ENCODE measurements at places on chromosomes 4 and X.

DNA sequence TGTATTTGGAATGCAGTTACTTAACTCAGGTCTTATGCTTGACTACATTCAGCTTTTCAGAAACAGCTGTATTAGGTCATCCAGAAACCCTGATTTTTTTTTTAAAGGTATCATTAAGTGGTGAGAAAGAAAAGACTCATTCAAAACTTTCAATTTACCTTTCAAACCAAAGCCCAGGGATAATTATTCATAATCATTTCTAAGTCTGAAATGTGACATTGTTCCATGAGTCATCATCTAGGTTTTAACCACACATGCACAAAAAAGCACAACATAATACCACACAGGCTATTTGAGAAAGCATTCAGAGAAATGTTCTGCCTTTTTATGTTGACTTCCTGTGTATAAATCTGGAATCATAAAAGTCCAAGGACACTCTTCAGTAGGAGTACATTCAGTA lies 288.2 kb downstream of the IL1RAPL2 start:
- peak; percentile 55 for DNase-seq

DNA sequence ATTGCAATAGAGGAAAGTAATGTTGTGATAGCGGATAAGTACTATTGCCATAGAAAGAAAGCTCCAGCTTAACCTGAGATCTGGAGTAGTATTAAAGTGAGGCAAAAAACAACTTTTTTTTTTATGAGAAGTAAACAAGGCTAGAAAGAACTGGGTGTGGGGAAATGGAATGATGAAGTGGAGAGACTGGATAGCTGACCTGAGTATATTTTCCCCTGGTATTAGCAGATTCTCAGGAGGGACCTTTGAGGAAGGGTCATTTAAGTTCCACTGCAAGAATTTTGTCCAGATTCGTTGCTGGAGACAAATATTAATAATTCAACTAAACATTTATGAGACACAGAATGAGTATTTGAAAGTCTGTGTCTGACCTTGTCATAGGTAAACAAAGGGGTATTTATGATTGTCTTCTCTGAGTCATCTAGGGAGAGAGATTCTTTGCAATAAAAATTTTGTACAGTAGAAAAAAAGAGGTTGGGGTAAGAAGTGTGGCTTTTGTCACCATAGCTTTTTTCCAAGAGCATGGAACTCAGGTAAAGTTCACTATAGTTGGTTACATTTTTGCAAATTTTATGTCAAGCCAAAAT lies 2095.9 kb downstream of the ARAP2 start:
- DNase-seq, result no peak

DNA sequence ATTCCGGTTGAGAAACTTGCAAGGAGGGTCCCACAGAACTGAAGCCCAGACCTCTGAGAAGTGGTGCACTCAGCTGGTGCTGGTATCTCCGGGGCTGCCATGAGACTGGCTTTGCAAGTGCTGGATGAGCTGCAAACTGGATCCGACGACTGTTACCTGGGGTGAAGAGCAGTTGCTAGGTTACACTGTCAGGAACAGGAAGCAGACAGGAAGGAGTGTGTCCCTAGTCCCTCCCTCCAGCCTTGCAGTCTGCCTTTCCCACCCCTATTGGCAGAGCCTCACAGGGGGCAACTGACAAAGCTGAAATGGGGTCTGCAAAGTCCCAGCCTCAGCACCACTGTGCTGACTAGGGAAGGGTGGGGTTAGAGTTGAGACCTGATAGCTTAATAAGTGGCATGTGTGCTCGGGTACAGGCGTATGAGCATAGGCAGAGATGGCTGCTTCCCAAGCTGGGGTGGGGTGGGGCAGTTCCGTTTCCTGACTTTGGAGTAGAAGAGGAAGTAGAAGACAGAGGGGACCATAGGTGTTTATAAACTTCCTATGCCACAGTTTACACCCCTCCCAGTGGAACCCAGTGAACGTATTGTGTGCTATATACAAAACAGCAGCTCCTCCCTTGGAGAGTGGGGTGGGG lies 18.0 kb downstream of the PPEF1 start:
- no peak for DNase-seq

- no peak for DNase-seq
Observed at GRCh38 chrX:39677585-39677977, 420.2 kb downstream of the BCOR start.

GRCh38 chr4:109072595-109072994 lies 229.9 kb downstream of the COL25A1 start:
- DNase-seq, result no peak

DNA sequence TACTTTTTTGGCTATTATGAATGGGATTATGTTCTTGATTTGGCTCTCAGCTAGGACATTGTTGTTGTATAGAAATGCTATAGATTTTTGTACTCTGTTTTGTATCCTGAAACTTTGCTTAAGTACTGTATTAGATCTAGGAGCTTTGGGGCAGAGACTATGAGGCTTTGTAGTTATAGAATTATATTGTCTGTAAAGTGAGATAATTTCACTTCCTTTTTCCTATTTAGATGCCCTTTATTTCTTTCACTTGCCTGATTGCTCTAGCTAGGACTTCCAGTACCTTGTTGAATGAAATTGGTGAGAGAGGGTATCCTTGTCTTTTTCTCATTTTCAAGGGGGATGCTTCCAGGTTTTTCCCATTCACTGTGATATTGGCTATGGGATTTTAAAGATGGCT lies 28.1 kb downstream of the ADAM29 start:
- DNase-seq, result no peak

DNA sequence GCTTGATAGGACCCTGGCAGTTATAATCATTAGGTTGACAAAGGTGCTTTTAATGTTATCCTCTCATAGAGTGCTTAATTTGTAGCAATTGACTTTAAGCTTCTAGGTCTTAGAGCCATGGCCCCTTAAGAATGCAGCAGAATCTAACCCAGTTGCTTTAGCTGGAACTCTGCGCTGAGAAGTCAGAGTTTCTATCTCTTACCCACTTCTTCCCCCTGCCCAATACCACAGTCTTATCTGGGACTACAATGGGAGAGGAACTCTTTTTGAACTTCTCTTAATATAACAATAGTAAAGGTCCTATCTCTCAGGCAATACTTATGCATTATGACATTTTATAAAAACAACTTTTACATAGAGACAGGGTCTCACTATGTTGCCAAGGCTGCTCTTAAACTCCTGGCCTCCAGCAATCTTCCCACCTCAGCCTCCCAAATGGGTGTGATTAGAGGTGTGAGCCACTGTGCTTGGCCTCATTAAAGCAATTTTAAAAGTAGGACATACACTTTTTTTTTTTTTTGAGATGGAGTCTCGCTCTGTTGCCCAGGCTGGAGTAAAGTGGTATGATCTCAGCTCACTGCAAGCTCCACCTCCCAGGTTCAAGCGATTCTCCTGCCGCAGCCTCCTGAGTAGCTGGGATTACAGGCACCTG lies 1.8 kb downstream of the TLR10 start:
- DNase-seq, result no peak

- peak; percentile 93 for DNase-seq
Observed at GRCh38 chr4:2745981-2746806, 9.9 kb downstream of the TNIP2 start.

DNA sequence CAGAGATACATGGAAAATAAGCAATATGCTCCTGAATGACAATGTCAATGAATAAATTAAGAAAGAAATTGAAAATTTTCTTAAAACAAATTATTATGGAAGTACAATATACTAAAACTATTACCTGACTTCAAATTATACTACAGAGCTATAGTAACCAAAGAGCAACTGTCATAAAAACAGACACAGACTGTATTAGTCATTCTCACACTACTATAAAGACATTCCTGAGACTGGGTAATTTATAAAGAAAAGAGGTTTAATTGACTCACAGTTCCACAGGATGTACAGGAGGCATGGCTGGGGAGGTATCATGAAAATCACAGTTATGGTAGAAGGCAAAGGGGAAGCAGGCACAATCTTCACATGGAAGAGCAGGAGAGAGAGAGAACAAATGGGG lies 60.0 kb upstream of the CYSLTR1 start:
- DNase-seq, result no peak

DNA sequence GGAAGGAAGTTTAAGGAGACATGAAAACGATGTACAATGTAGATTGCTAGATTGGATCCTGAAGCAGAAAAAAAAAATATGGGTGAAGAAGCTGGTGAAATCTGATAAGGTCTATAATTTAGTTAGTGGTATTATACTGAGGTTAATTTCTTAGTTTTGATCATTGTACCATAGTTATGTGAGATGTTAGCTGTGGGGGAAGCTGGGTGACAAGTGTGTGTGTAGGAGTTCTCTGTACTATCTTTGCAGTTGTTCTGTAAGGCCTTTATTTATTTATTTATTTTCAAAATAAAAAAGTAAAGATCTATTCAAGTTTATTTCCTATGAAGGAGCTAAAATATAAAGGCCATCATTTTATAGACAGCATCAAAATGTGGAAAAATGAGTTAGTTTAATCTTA lies 12.5 kb upstream of the EXOC1 start:
- DNase-seq, result no peak

- DNase-seq, result peak; percentile 22
Observed at GRCh38 chr4:122612540-122612939, 8.3 kb downstream of the IL21 start.

- no peak for DNase-seq
Observed at GRCh38 chr4:122810669-122811068, 16.0 kb upstream of the FGF2 start.

DNA sequence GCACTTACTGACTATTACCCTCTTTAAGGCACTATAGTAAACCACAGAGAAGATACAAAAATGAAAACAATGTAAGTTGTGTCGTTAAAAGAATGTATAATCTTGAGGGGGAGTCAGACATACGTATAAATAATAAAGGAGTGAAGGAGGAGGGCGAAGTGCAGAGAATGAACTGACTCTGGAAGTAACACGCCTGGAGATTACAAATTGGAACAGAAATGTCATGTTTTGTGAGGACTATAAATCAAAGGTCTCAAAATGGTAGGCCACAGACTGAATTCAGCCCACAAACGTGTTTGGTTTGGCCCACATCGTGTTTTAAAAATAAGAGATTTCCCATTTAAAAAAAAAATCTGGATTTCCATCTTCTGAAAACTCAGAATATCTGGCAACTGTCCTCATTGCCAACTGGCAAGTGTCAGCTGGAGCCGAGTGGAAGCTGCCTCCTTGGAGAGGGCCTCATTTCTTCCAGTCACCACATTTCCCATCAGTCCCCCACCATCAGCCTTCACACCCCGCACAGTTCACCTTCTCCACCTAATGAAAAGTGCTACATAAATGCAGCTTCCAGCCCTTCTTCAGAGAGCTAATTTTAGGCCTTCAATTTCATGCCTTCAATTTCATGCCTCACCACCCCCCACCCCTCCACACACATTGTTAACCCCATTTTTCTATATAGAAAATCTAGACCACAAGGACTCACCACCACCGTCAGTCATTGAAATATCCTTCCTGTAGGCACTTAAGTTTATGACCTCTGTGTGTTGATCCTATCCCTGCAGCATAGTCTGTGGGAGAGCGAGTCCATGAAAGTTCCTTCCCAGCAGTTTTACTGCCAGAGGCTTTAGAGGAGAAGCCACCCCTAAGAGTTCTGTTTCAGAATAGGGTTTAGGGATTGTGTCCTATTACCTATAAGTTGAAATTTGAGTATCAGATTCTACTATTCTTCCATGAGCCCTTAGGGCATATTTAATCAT lies 32.0 kb upstream of the COL25A1 start:
- no peak for DNase-seq

DNA sequence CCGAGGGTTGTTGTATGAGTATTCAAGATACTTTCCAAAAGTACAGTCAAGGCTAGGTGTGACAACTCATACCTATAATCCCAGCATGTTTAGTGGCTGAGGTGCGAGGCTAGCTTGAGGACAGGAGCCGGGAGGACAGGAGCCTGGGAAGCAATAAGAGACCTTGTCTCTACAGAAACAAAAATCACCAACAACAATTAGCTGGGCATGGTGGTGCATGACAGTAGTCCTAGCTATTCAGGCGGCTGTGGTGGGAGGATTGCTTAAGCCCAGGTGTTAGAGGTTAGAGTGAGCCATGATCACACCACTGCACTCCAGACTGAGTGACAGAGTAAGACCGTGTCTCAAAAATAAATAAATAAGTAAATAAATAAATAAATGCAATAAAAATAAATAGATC lies 91.6 kb downstream of the TLL1 start:
- no peak for DNase-seq

- DNase-seq, result peak; percentile 81
Observed at GRCh38 chr4:165738571-165738970, 134.5 kb upstream of the TLL1 start.

- DNase-seq, result no peak
Observed at GRCh38 chr4:185862340-185862739, 50.3 kb upstream of the SORBS2 start.

DNA sequence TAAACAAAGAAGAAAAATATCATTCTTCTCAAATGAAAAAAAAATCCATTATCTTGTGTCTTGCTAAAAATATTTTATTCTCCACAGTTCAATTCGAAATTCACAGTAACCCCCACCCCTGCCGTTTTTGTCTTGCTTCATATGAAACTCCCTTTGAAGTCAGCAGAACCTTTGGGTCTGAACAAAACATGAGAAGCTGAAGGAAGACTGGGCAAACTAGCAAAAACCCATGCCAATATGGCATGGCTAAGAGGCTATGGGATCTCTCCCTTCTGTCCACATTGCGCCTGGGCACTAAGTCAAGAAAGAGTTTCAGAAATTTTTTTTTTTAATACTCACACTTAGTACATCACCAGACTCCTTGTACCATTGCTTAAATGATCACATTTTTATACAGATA lies 136.0 kb upstream of the SMIM31 start:
- no peak for DNase-seq

DNA sequence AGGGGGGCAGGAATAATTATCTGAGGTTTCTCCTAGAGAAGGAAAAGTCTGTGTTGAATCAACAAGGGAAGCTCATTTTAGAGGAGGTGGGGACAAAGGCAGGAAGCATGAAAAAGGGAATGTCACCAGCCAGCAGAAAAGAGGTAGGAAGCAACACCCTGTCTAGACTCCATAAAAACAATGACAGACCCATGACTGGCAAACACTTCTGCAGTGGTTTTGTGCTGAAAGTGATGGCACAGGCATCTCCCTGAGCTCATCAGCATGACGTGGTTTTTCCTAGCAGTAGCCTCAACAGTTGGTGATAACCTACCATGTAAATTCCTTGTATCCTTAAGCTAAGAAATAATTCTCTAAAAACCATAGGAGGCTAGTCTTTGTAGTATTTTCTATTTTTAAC lies 110.7 kb upstream of the GALNT7 start:
- peak; percentile 82 for DNase-seq

DNA sequence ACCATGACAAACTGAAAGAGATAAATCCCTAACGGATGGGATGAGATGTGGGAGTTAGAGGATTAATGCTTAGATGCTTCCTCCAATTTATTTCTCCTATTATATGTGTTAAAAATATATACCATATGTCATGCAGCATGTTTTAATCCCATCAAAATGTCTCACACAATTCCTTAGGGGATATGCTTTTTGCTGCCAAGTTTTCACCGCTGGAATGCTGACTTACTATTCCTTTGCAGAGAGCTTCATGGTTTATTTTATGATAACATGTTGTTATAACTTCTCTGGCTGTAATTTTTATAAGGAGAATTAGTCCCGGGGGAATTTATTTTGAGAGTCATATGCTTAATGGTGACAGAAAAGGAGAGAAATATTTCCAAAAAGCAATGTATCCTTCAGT lies 670.3 kb downstream of the IL1RAPL1 start:
- DNase-seq, result no peak

Measured in kidney tubule cell (primary cell).